ENCODE measurements at places on chromosomes 3 and 15.
A peak's percentile ranks its signal among the peaks of the same experiment; 100 is the strongest.

- DNase-seq: no peak
Observed at GRCh38 chr3:23553353-23553752, 252.4 kb upstream of the UBE2E1 start.

DNA sequence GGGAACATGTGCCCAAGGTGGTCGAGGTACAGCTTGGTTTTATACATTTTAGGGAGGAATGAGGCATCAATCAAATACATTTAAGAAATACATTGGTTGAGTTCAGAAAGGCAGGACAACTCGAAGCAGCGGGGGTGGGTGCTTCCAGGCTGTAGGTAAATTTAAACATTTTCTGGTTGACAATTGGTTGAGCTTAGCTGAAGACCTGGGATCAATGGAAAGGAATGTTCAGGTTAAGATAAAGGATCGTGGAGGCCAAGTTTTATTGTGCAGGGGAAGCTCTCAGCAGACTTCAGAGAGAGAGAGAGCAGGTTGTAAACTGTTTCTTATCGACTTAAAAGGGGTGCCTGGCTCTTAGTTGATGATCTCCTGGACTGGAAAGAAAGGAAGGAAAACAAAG is 11.3 kb downstream of the CPN2 start:
- no peak for DNase-seq

GRCh38 chr15:23372284-23372683 is 17.7 kb downstream of the GOLGA8S start:
- no peak for DNase-seq

DNA sequence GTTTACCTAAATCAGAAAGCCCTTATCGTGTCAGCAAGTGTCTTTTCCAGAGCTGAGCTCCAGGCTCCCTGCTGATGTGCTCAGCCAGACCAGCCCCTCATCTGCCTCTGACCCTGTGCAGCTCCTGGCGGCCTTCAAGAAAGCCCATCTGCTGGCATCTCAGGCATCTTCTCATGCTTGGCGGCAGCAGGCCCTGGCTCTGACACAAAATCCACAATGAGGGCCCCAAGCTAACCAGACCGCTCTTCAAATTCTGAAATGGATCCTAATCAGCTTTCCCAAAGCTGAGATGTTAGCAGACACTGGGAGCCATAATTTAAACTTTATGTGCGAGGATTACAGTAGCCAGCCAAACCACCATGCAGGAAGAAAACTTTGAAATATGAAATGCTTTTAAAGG is 50.8 kb upstream of the CTDSPL start:
- DNase-seq: no peak

GRCh38 chr3:37072892-37073291 is 79.6 kb downstream of the MLH1 start:
- DNase-seq: no peak

DNA sequence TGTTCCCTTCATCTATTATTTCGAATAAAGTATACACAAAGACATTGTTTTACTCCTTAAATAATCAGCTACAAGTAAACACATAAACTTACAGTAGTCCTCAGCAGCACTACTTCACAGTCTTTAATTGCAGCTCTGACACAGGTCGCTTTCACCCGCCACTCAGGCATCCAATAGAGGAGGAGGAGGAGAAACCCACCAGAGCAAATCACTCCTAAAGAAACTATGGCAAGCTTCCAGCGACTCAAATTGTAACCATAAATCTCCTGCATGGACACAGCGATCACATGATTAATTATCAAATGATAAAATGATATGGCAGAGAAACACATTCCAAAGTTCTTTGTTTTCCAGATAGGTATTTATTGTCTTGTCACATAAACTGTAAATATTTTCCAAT is 26.2 kb downstream of the ATP13A3 start:
- peak; percentile 18 for DNase-seq

DNA sequence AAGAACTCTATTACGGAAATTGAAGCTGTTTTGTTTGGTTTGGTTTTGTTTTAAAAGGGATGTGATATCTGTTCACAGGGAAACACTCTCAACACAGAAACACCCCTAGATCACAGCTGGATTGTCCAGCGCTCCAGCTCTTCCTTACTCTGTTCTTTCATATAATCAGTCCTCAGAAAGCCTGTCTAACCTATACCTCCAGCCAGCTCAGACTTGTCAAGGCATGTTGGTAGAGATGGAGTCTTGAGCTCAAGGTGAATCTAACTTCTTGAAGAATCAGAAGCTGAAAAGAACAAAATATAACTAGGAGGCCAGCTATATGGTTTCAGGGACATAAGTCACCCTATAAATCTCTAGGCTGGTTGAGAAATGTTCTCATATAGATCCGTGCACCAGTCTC is 110.2 kb upstream of the EPHA3 start:
- DNase-seq: no peak

- DNase-seq: no peak
Observed at GRCh38 chr3:118987477-118987876, 47.2 kb downstream of the IGSF11 start.

- no peak for DNase-seq
Observed at GRCh38 chr3:182808041-182808770, 14.9 kb downstream of the ATP11B start.

GRCh38 chr15:53511175-53511574 is 248.3 kb downstream of the WDR72 start:
- DNase-seq: no peak

DNA sequence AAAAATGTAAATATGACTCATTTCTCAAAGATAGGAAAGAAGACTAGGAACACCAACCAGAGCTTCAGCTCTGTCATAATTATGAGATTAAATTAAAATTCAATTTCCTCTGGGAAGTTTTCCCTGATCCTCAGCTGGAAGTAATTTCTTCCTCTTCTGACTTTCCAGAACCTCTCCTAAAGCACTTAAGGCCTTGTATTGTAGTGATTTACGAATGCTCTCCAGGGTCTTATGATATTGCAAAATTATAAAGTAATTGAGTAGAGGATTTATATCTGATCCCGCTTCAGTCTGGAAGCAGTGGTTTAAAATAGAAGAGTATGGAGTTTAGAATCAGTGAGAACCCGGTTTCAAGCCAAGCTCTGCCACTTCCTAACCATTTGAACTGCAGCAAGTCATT is 279.8 kb downstream of the ZPLD1 start:
- DNase-seq: no peak

GRCh38 chr15:94442480-94442879 is 211.1 kb downstream of the MCTP2 start:
- no peak for DNase-seq

- no peak for DNase-seq
Observed at GRCh38 chr3:98130421-98130820, at the start of gene OR5H1. TSS of gene OR5H1 (plus strand) at chr3:98130721. CDS start at chr3:98132698, 1,977 bp downstream.

- no peak for DNase-seq
Observed at GRCh38 chr3:74129056-74129455, 485.4 kb downstream of the CNTN3 start.

DNA sequence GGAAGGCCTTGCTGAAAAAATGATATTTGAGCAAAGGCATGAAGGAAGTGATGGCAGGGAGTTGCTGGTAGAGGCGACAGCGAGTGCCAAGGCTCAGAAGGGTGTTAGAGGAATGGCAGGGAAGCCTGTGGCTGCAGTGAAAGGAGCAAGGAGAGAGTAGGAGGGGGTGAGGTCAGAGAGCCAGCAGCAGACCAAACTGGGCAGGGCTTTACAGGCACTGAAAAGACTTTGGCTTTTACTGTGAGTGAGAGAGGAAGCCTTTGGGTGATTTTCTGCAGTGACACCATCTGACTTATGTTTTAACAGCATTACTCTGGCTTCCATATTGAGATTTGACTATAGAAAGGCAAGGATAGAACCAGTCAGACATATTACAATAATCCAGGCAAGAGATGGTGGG is 11.4 kb downstream of the TICRR start:
- no peak for DNase-seq

DNA sequence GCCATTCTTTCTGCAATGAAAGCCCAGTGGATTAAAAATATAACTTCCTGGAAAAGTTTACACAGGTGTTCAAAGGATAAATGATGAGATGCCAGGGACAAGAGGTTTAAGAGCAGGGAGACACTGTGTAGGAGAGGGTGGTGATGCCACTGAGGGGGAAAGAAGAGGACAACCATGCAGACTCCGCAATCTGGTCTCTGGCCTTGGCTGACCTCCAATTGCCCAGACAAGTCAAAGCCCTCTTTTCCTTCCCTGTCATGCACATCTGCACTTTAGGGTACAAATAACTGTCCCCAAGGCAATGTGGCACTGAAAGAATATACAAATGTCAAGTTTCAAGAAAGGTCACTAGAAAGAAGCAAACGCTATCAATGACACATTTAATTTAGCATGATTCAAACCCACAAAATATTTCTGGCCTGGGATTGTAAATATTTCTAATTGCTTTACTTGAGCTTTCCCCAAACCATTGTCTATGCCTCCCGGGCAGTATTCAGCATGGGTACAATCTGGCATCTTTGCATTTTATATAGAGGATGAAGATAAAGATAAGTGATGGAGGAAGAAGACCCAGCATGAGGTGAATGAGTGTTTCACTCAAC is 319.4 kb downstream of the PLCL2 start:
- DNase-seq: no peak

DNA sequence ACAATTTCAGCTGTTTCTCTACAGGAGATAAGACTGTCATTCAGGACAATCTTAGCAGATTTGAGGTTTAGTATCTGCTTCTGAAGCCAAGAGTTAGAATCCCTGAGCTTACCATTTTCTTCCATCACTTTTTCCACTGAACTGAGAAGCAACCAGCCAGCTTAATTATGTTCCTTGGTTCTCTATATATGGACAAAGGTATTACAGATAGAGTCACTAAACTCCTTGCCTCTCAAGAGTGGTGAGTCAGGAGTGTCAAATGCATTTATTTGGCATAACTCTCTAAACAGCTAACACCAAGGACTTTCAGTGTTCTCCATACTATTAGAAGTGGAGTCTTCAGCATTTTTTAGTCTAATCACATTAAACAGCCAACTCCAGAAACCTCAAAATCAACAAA is 239.3 kb downstream of the ALCAM start:
- DNase-seq: no peak

DNA sequence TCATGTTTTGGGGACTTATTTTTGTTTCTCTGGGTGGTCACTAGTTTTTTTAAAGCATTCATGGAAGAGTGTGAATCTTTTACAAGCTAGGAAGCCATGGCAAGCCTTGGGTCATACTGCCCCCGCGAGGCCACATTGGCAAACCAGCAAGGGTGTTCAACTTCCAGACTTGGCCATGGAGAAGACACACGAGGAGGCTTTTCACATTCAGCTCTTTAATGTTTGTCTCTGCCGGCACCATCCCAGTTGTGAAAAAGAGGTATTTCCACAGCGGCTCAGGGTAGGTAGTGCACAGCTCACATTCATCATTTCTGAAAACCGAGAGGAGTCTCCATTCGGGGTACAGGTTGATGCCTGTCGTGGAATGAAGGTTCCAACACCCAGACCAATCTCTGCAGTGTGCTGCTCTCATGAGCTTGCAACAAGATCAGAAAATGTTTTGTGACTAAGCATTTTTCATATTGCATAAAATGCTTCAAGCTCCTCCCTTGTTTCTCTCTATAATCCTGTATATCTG is 7.7 kb downstream of the CCR5 start:
- peak; percentile 73 for DNase-seq

DNA sequence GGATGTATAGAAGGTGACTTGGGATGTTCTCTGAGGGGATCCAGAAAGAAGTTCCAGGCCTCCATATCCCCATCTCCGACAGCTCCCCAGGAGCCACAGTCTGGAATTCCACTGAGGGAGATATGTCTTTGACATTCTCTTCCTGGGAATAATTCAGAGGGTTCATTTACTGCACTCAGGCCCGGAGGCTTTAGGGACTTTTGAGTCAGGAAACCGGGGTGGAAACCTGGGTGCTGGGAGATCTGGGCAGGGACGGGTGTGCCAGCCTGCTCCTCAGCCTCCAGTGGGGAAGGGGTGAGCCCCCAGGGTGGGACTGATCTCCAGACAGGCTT is 147.7 kb downstream of the SMAD6 start:
- DNase-seq: no peak

DNA sequence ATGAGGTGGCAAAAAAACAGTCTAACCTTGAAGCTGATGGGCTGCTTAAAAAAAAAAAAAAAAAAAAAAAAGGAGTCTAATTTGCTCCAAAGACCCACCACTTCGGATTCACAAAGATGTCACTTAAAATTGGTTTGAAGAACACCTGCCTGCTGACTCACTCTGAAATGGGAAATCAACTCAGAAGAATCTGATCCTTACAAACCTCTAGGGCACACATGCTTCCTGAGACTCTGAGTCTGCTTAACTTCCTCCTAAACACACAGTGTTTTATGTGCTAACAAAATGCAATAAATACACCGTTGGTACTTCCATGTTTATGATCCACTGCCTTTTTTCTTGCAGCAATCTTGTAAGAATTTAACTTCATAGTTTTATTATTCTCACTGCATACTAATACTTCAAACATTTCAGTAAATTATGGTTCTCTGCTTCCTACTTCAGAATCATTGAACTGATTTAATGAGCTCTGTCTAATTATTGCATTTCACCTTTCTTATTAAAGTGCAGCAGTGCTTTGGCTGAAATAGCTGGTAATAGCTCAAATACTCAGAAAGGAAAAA is 73.0 kb upstream of the FRMD4B start:
- DNase-seq: no peak

DNA sequence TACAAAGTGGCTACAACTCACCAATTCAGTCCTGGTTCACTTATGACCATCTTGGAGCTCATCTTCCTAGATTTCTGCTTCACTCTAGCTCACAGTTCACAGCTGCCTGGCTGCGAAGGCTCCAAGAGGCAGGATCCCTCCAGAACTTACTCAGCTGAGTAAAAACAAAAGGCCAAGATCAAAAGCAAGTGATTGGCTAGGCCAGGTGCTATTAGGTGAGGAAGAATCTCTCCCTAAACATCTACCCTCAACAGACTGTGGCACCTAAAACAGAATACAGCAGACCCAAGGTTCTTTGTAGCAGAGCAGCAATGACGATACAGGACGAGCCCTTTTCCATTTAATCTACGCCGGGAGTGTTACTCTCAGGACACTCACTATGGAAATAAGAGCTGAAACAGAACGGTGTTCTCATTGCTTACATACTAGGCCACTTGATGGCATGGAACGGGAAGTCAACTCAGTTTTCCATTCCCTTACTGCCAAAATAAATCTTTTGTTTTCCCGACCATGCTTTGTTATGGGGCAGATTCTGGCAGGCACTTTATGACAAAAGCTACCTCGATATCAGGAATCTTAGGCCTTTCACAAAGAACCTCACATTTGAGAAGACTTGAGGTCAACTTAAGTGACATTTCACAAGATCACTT is 901 bp downstream of the ICE2 start:
- DNase-seq: no peak

DNA sequence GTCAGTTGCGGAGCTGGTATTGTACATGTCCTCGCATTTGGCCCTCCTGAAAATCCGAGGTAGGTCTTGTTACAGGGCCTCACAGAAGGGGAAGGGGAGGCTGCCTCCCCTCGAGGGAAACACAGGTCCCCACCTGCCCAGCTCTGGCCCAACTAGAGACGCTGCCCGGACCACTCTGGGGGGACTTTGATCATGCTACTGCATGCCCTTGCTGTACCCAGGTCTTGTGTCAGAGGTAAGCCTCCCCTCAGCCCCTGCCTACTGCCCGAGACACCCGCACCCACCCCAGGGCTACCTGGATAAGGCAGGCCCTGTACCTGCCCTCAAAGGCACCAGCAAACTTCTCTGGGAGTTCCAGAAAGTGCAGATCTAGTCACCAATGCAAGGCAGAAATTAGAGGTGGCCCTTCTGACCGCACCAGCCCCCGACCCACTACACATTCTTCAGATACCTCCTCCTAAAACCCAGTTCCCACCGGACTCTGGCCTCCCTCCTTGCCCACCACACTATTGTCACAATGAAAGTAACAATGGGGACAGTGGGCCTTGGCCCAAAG is 981 bp upstream of the SCAP start:
- no peak for DNase-seq

- DNase-seq: no peak
Observed at GRCh38 chr3:188133219-188133618, 20.7 kb upstream of the LPP start.
